ENCODE measurements at places on chromosomes 6 and 20.

GRCh38 chr6:119483908-119484307 lies 134.3 kb upstream of the MAN1A1 start:
- DNase-seq, result no peak

GRCh38 chr6:135012349-135012748 lies 42.3 kb downstream of the HBS1L start:
- DNase-seq, result no peak

- DNase-seq, result no peak
These were observed 19.0 kb downstream of the PACSIN1 start for GRCh38 chr6:34484899-34485298.

DNA sequence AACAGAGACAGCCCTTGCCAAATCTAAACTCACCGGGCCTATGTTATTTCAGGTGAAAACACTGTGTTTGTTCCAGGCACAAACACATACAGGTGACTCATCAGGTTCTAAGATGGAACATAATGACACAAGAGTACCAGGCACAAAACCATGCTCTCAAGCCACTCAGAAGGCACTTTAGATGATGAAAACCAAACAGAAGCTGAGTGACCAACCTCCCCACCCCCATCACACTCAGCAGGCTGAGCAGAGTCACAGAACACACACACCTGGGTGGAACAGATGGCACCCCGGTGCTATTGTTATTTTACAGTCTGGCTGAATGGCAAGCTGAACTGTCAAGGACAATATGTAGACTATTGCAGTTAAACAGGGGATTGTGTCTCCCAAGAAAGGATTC lies 20.6 kb upstream of the NKX2-2 start:
- DNase-seq, result no peak
